ENCODE measurements at places on chromosomes 16 and 17. TPM values are rescaled to one million over a fixed set of nuclear protein-coding genes. Genes with fewer than 3 reads are reported as not detected.

The SLC35G6 gene
- not detected for total RNA-seq

The NECAB2 gene
- not detected for total RNA-seq

The YBX2 gene
- not detected for total RNA-seq

The ANKRD40CL gene
- not detected for total RNA-seq

The KRT36 gene
- total RNA-seq = not detected

The BICDL2 gene
- not detected for total RNA-seq

The USB1 gene
- total RNA-seq = 35.7 TPM

The TP53TG3 gene
- total RNA-seq = not detected

DNA sequence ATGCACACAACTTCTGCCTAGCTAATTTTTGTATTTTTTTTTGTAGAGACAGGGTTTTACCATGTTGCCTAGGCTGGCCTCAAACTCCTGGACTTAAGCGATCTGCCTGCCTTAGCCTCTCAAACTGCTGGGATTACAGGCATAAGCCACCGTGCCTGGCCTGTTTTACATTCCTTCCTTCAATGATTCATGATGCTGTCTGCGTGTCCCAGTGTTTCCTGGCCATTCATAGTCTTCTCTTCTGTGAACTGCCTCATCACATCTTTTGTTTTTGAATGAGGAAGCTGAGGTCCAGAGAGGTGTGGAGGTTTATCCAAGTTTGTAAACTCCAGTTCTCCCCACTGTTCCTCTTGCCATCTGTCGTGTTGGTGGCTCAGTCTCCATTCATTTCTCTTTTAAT, 64.5 kb upstream of the MED9 start:
- peaks cover 9% of the 10 kb centered on the region for H3K27me3 ChIP-seq
- no peak overlapping the region for H3K4me3 ChIP-seq
- no peak overlapping the region for H3K27ac ChIP-seq
- no peak for DNase-seq

GRCh38 chr17:34840750-34841149, 120.5 kb downstream of the CCT6B start:
- H3K27ac ChIP-seq = peak overlapping the region; percentile 75
- H3K27me3 ChIP-seq = peaks cover 23% of the 10 kb centered on the region
- no peak overlapping the region for H3K4me3 ChIP-seq
- no peak for DNase-seq
- H3K36me3 ChIP-seq = peaks cover 2% of the 10 kb centered on the region
- H3K4me1 ChIP-seq = peaks cover 20% of the 10 kb centered on the region

DNA sequence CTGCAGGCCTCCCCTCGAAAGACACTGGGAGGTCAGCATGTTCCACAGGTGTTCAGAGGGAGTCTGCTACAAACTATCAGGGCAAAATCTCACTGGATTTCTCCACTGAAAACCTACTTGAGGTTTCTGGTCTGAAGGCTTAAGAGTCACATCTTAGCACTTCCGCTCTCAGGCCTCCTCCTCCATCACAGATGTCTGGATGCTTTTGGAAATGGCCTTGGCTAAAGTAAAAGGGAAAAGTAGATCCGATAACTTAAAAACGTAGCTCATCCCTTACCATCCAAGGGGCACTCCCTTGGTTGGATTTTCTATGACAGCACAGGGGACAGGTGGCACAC, 14.4 kb downstream of the GINS2 start:
- H3K4me3 ChIP-seq = no peak overlapping the region
- DNase-seq = no peak
- peak overlapping the region; percentile 69 for H3K27ac ChIP-seq
- H3K4me1 ChIP-seq = peaks cover 3% of the 10 kb centered on the region

DNA sequence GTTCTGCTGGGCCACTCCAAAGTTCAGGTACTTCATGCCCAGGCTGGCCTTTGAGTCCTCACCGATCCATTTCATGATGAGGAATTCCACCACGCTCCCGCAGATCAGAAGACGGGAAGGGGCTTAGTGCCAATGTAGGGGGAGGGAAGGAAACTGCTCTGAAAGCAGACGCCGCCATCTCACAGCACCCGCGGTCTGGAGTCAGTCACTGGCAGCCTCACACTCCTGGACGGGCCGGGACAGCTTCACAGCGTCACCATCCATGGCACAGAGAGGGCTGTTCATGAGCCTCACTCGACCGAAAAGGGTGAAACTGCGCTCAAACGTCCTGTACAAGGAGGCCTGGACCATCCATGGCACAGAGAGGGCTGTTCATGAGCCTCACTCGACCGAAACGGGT, 62.0 kb downstream of the RPH3AL start:
- H3K36me3 ChIP-seq = peaks cover 2% of the 10 kb centered on the region
- H3K27ac ChIP-seq = no peak overlapping the region
- no peak overlapping the region for H3K4me3 ChIP-seq
- DNase-seq = no peak

GRCh38 chr16:53629151-53629550, 74.5 kb downstream of the RPGRIP1L start:
- no peak overlapping the region for H3K27ac ChIP-seq
- no peak overlapping the region for H3K4me3 ChIP-seq
- no peaks in the 10 kb centered on the region for H3K27me3 ChIP-seq
- peaks cover 2% of the 10 kb centered on the region for H3K4me1 ChIP-seq
- H3K36me3 ChIP-seq = no peaks in the 10 kb centered on the region

- no peak overlapping the region for H3K4me3 ChIP-seq
- H3K27ac ChIP-seq = no peak overlapping the region
- H3K36me3 ChIP-seq = peaks cover 4% of the 10 kb centered on the region
- peaks cover 10% of the 10 kb centered on the region for H3K4me1 ChIP-seq
Measured at GRCh38 chr17:79825580-79825921, 13.7 kb downstream of the CBX4 start.

- peak overlapping the region; percentile 60 for H3K4me3 ChIP-seq
- no peaks in the 10 kb centered on the region for H3K27me3 ChIP-seq
- no peak for DNase-seq
- H3K27ac ChIP-seq = no peak overlapping the region
Measured at GRCh38 chr16:88812513-88813268, 963 bp upstream of the APRT start.

DNA sequence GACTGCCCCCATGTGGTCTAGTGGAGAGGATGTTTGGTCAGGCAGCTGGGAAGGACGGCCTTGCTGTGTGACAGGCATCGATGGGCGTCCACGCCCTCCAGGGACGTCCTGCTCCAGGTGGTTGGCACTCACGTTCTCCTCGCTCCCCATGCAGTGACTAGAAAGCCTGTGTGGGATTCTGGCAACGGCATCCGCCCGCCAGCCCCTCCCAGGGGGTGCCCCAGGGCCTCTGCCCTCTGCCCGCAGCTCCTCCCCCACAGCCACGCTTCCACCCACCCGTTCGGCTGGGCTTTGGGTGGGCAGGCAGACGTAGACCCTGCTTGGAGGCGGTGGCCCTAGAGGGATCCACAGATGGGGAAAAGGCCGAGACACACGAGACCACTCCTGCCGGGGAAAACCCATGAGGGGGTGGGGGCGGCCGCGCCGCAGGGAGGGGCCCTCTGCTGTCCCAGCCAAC, 4.7 kb upstream of the IL17C start:
- H3K36me3 ChIP-seq = no peaks in the 10 kb centered on the region
- H3K27me3 ChIP-seq = peaks cover 8% of the 10 kb centered on the region
- H3K4me3 ChIP-seq = peak overlapping the region; percentile 86
- DNase-seq = peak; percentile 48
- H3K4me1 ChIP-seq = peaks cover 25% of the 10 kb centered on the region

- no peak for DNase-seq
- no peak overlapping the region for H3K4me3 ChIP-seq
- H3K27ac ChIP-seq = no peak overlapping the region
- H3K27me3 ChIP-seq = no peaks in the 10 kb centered on the region
- H3K36me3 ChIP-seq = no peaks in the 10 kb centered on the region
Measured at GRCh38 chr17:47837401-47838039, 3.6 kb downstream of the SCRN2 start.

- H3K4me3 ChIP-seq = no peak overlapping the region
- DNase-seq = no peak
- no peak overlapping the region for H3K27ac ChIP-seq
- H3K27me3 ChIP-seq = no peaks in the 10 kb centered on the region
- no peaks in the 10 kb centered on the region for H3K36me3 ChIP-seq
- no peaks in the 10 kb centered on the region for H3K4me1 ChIP-seq
Measured at GRCh38 chr16:7888411-7888810, 555.8 kb downstream of the RBFOX1 start.

DNA sequence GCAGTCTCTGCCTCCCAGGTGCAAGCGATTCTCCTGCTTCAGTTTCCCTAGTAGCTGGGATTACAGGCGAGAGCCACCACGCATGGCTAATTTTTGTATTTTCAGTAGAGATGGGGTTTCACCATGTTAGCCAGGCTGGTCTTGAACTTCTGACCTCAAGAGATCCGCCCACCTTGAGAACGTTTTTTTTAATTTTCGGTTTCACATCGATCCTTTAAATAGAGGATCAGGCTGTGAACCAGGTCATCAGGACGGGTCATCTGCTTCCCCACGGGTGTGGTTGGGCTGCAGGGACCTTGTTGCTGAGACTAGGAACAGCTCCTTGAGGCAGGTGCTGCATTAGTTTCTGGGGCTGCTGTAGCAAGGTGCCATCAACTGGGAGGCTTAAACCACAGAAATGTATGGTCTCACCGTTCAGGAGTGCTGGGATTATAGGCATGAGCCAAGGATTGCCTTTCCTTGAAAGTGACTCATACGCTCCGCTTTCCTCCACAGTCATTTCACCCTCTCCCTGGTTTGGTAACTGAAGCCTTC, 7.9 kb upstream of the NAGPA start:
- no peak overlapping the region for H3K27ac ChIP-seq
- DNase-seq = no peak
- H3K27me3 ChIP-seq = peaks cover 14% of the 10 kb centered on the region

Data from T-helper 17 cell (primary cell).